ENCODE measurements at places on chromosomes 5 and 9.

DNA sequence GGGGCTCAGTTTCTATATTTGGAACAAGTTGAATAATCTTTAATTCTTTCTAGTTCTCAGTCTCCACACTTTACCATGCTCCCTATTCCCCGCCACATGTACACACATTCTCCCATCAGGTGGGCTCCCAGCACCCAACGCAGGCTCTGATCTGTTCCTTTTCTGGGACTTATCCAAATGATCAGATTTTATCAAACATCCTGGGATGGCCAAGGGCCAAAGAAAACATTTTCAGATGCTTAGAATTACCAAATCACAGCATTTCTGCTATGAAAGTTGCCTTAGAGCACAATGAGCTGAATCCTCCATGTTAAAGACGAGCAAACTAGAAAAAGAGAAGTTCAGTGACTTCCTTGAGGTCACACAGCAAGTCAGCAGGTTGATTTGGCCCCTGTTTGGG lies 153.4 kb downstream of the SEC61B start:
- H3K27me3 ChIP-seq = peaks cover 66% of the 10 kb centered on the region
- H3K36me3 ChIP-seq = no peaks in the 10 kb centered on the region
- H3K4me1 ChIP-seq = no peaks in the 10 kb centered on the region
- no peak for DNase-seq

DNA sequence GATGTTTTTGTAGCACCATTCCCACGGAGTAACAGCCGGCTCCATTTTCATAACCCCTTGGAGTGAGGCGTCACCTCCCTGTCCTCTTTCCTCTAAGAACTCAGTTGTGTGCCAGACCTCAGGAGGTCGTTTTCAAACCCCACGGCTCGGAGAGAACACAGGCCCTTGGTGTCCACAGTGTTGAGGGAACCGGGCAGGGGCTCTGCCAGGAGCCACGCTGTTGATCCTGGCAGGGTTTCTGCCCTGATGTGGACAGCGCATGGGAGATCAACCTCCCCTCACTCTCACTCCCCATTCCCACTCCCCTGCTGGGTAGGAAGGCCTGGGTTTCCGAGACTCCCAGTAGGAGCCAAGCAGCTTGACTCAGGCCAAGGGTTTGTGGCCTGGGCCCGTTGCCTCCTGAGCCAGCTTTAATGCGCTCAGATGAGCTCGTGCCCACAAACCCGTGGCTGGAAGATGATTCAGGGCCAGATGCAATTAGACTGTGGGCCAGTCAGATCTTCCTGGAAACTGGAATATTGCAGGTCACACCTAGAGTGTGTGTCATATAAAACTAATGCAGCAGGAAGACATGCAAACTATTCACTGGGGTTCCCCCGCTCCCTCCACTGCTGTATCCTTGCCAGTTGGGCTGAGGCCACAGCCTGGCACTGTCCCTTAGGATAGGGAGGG lies 133.4 kb downstream of the SLC12A2 start:
- H3K4me1 ChIP-seq = no peaks in the 10 kb centered on the region
- peaks cover 1% of the 10 kb centered on the region for H3K36me3 ChIP-seq
- no peak overlapping the region for H3K4me3 ChIP-seq
- H3K27me3 ChIP-seq = no peaks in the 10 kb centered on the region
- no peak overlapping the region for H3K27ac ChIP-seq
- DNase-seq = no peak

DNA sequence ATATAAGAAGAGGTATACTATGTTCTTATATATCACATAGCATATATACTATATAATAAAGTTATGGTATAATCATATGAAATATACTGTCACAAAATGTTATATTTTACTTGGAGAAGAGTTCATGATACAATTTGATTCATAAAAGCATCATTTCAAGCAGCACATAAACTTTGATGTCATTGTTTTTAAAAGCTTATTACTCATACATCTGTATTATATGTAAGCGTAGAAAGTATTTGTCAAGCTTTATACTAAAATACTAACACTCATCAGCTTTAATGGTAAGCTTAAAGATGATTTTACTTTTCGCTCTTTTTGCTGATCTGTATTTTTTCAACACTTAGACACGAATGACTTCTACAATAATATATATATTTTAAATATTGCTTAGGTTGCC lies 34.0 kb upstream of the ZNF618 start:
- peaks cover 38% of the 10 kb centered on the region for H3K27me3 ChIP-seq
- H3K4me1 ChIP-seq = no peaks in the 10 kb centered on the region
- no peaks in the 10 kb centered on the region for H3K36me3 ChIP-seq
- no peak overlapping the region for H3K4me3 ChIP-seq
- DNase-seq = no peak

DNA sequence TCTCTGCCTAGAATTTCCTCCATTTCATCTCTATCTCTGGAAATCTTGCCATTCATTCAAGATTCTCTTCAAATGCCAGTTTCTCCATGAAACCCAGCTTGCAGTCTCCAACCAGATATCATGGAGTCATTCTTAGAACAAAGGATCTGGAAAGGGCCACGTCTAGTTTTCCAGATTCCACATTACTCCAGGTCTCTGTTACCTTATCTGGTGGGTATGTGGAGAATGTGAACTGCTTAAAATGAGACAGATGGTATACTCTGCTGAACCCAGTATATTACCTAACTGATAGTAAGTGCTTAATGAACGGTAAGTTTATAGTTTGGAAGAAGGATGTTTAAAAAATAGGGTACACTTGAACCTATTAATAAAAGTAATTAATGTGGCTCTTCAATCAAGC lies 52.3 kb upstream of the ZSWIM6 start:
- no peaks in the 10 kb centered on the region for H3K27me3 ChIP-seq
- DNase-seq = no peak
- H3K36me3 ChIP-seq = no peaks in the 10 kb centered on the region
- H3K27ac ChIP-seq = no peak overlapping the region
- H3K4me3 ChIP-seq = no peak overlapping the region

DNA sequence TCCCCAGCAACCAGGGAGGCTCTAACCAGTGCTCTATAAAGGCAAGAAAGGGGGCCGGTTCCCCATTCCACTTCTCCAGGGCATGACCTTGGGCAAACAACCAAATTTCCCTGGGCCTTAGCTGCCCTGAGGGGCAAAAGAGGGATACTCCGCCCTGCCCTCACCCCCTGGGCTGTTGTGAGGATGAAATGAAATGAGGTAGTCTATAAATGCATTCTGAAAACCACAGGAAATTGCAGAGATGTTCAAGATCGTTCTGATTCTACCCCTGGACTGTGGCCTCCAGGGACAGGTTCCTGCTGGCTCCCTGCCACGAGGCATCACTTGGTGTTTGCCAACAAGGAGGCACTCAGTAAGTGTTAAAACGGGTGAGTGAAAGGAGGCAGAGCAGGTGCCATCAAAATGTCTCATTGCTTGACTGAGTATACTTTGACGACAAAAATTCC lies 5.7 kb downstream of the RAPGEF1 start:
- no peaks in the 10 kb centered on the region for H3K27me3 ChIP-seq
- peak overlapping the region; percentile 71 for H3K4me3 ChIP-seq
- H3K27ac ChIP-seq = peak overlapping the region; percentile 91

Measured in central memory CD8-positive, alpha-beta T cell (primary cell).